GM23248 (cell line): ENCODE measurements at places on chromosomes 12 and 14.

DNA sequence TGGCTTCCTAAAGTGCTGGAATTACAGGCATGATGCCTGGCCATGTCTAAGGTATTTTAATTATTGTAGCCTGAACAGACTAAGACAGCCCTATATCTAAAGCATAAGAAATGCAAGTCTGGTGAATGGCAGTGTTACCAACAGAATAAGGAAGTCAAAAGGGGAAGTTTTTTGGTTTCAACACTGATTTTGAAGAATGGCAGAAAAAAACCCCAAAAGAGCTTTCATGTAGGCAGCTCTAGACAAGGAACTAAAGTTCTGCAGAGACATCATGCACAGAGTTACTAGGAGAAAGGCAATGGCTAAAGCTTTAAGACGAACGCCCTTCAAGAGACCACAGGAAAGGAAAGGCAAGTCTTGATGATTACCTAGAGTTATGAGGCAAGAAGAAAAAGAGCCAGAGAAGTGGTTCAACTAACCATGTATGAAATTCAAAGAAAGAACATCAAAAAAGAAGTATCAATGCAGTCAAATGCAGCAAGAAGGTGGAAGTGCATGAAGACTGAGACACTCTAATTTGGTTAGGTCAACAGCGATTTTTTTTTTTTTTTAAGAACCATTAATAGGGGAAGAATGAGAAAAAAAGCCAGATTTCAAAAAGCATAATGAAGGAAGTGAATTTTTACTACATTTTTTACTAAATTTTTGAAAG, 50.8 kb downstream of the RPS6KA5 start:
- no peaks in the 10 kb centered on the region for H3K27me3 ChIP-seq
- no peaks in the 10 kb centered on the region for H3K36me3 ChIP-seq
- no peaks in the 10 kb centered on the region for H3K4me1 ChIP-seq
- H3K27ac ChIP-seq = no peak overlapping the region

- no peaks in the 10 kb centered on the region for H3K36me3 ChIP-seq
- no peaks in the 10 kb centered on the region for H3K27me3 ChIP-seq
- no peak for DNase-seq
- H3K27ac ChIP-seq = no peak overlapping the region
- no peaks in the 10 kb centered on the region for H3K4me1 ChIP-seq
Measured at GRCh38 chr14:84807673-84808072, 722.3 kb upstream of the FLRT2 start.

- DNase-seq = no peak
- H3K36me3 ChIP-seq = no peaks in the 10 kb centered on the region
- H3K27me3 ChIP-seq = no peaks in the 10 kb centered on the region
- no peak overlapping the region for H3K4me3 ChIP-seq
- no peaks in the 10 kb centered on the region for H3K4me1 ChIP-seq
Measured at GRCh38 chr12:87348071-87348470, 681.1 kb downstream of the C12orf50 start.

GRCh38 chr12:6262211-6262610, 48.3 kb upstream of the PLEKHG6 start:
- H3K4me3 ChIP-seq = no peak overlapping the region
- no peak for DNase-seq
- no peaks in the 10 kb centered on the region for H3K36me3 ChIP-seq
- no peak overlapping the region for H3K27ac ChIP-seq
- no peaks in the 10 kb centered on the region for H3K4me1 ChIP-seq
